SJSA1 (cell line): ENCODE measurements at places on chromosomes 5 and 9.

DNA sequence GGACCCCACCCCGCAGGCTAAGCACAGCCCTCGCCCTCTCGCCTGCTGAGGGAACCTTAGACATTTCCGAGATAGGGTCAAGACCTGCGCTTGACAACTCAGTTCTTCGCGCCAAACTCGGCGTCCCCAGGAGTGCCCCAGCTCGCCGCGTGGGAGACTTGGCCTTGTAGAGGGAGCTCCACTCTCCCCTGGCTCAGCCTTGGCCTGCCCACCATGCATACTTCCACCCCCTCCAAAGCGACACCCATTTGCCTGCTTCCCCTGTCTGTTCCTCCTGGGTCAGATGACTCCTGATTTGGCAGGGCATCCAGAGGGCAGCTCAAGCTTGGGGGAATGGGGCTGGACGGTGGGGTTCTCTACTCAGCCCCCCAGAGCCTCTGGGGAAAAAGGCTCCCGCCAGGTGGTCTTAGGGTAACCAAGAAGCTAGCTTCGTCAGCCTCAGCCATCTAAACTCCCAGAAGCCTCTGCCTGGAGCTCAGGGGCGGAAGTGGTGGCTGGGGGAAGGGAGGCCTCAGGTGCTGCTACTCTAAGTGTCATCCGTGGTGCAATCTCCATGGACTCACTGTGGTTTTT is 560 bp downstream of the DOCK2 start:
- no peak for DNase-seq

DNA sequence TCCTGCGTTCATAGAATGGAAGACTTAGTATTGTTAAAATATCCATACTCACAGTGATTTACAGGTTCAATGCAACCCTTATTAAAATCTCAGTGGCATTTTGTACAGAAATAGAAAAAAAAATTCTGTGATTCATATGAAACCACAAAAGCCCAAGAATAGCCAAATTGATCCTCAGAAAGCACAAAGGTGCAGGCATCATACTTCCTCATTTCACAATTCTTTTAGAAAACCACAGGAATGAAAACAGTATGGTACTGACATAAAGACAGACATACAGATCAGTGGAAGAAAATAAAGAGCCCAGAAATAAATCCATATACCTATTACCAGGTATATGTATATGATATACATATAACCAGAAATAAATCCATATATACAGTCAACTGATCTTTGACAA is 86.8 kb upstream of the MEGF10 start:
- no peak for DNase-seq

DNA sequence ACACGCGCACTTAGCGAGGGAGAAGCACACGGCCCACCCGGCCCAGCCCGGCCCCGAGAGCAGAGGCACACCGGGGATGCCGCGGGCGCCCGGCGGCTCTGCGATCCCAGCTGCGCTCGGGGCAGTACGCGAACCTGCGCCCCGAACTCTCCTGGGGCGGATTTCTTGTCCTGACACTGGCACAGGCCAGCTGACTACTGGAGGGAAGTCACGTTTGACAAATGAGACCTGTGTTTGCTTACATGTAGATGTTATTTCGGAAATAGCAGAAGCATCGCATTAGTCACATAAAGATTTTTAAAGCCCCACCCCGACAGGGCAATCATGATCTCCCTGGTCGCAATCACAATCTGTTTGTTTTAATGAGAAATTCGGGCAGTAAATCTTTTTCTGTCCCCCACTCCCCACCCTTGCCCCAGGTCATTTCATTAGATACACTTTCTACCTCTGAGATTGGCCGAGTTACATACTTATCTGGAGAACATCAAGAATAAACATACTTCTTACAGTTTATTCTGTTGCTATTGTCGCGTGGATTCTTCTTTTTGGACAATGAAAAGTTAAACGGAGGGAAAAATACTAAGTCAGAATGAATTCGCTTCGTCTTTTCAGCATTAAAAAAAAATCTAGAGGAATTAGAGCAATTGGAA is 518.9 kb downstream of the CTNND2 start:
- DNase-seq: no peak

GRCh38 chr9:6449645-6450044 is 36.6 kb downstream of the UHRF2 start:
- no peak for DNase-seq

GRCh38 chr5:107878661-107879060 is 207.9 kb upstream of the EFNA5 start:
- no peak for DNase-seq

DNA sequence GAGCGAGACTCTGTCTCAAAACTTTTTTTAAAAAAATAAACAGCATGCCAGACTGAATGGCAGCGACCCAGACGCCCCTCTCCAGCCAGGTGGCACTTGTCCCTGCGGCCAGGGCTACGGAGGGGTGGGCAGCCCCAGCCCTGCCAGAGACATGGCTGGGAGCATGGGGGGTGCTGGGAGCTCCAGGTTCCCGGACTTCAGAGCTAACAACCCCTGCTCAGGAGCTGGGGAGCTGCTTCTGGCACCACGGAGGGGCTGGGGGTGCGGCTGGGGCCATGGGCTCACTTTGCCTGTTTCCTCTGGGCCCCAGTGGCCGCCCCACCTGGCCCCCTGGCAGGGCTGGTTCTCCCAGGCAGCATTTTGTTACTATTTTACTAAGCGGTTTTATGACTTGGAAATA is 49.9 kb downstream of the SLC12A7 start:
- DNase-seq: no peak

- no peak for DNase-seq
Observed at GRCh38 chr9:99720455-99721050, 101.1 kb upstream of the NR4A3 start.

GRCh38 chr9:99150451-99151171 is 45.7 kb downstream of the TGFBR1 start:
- no peak for DNase-seq

GRCh38 chr9:131620764-131621520 is 75.6 kb downstream of the PRRT1B start:
- DNase-seq: no peak

DNA sequence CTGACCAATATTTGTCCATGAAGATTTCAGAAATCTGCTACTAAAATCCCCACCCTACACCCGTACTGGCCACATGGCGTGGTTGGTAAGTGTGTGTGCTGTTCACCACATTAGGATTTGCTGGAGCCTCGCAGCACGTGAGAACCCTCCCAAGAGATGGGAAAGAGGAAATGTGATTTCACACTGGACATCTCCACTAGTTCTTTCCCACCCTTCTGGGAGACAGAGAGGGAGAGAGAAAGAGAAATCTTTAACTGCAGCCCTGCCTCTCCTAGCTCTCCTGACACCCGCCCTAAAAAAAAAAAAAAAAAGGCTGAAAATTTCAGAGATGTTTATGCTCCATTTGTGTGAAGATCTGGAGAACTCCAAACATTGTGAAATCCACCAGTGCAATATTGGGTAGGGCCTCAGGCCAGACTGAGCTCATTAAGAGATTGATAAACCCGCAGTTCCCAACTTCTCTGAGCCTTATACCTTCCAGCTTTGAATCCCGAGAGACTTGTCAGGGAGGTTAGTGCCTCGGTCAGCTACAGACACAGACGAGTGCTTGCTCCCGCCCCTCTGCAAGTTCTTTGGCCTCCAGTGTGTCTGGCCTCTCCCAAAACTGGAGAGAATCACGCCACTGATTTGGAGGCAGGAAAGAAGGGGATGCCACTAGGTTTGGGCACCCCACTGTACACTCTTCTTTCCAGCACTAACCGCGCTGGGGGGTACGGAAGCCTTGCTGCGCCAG is 1.9 kb downstream of the SPRY4 start:
- no peak for DNase-seq

DNA sequence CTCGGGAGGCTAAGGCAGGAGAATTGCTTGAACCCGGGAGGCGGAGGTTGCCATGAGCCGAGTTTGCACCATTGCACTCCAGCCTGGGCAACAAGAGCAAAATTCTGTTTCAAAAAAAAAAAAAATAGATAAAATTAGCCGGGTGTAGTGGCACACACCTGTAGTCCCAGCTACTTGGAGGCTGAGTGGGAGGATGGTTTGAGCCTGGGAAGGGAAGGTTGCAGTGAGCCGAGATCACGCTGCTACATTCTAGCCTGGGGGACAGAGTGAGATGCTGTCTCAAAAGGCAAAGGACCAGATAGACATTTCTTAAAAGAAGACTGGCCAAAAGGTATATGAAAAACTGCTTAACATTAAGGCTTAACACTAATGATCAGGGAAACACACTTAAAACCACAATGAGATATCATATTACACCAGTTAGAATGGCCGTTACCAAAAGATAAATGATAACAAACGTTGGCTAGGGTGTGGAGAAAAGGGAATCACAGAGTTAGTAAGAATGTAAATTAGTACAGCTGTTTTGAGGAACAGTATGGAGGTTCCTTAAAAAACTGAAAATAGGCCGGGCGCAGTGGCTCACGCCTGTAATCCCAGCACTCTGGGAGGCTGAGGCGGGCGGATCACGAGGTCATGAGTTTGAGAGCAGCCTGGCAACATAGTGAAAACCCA is 10.1 kb upstream of the MARVELD2 start:
- no peak for DNase-seq

DNA sequence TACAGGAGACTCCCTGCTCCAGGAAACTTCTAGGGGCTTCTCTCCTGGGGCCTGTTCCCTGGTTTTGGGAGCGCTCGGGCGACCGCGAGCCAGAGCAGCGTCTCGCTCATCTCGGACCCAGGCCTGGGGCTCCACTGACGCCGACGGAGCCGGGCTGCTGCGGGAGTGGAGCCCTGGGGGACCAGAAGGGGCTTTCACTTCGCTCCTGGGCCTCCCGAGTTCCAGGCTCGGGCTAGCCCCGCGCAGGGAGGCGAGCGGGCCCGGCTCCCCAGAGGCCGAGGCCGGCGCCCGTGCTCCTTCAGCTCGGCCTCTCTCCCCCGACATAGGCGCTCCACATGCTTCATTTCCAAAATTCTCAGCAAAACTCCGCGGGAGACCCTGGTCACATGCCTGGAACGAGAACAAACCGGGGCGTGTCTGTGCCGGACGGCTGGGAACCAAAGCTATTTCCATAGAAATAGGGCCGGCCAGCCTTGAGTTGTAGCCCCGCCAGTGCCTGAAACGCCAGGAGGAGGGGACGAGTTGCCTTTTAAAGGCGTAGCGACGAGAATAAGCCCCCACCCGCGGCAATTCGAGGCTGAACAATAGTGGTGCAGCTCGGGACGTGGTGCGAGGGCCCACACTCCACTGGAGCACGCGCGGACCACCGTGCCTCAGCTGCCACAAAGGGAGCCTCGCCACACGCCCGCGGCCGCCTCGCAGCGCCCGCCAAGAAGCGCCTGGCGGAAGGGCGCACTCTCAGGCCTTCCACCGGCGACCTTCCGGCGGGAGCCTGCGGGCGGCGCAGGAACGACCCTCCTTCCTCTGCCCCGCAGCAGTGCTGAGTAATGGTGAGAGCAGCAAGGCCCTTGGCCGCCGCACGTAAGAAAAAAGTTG is 1.1 kb upstream of the G3BP1 start:
- DNase-seq: no peak
